ENCODE measurements at places on chromosomes 6 and 20. TPM values are rescaled to one million over a fixed set of nuclear protein-coding genes. Genes with fewer than 3 reads are reported as not detected.

The HLA-G gene
- total RNA-seq, result not detected

The NFYA gene
- total RNA-seq, result 9.3 TPM

The DNAH8 gene
- under 0.01 TPM for total RNA-seq

The GSTA2 gene
- not detected for total RNA-seq

The MDFI gene
- total RNA-seq, result 1.3 TPM

The FOXA2 gene
- not detected for total RNA-seq

The C20orf202 gene
- total RNA-seq, result not detected

The ADGRF4 gene
- total RNA-seq, result 0.28 TPM

The UNC5CL gene
- total RNA-seq, result not detected

Data from regular cardiac myocyte (primary cell).